Activated CD8-positive, alpha-beta memory T cell treated with anti-CD3 and anti-CD28 coated beads for 4 hours (primary cell): ENCODE measurements at places on chromosomes 7 and 10.

DNA sequence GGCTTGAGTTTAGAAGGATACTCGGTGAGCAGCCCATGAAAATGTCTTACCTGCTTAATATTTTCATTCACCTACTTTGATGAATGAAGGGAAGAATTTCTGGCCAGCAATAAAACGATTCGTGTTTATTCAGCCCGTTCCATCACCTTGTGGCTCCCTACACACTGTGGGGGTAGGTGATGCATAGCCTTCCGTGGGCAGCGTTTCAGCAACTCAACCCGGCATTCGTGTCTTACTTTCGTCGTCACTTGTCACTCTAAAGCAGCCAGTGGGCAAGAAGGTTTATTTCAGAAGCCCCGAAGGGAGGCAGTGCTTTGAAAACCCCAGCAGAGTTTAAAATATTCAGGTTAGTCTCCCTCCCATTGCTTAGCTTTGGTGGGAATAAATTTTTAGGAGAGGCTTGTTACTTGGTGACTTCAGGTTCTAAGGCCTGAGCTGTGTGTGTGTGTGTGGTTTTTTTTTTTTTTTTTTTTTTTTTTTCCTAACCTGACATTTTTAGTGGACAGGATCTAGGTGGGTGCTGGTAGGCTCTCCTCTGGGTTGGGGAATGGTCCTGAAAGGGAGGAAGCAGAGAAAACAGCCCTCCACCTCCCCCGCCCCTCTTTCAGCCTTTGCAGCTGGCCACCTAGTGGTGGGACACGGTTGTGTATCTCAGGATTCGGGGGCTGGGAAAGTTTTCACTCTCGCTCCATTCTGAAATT is 1.8 kb downstream of the GRK5 start:
- DNase-seq: no peak

DNA sequence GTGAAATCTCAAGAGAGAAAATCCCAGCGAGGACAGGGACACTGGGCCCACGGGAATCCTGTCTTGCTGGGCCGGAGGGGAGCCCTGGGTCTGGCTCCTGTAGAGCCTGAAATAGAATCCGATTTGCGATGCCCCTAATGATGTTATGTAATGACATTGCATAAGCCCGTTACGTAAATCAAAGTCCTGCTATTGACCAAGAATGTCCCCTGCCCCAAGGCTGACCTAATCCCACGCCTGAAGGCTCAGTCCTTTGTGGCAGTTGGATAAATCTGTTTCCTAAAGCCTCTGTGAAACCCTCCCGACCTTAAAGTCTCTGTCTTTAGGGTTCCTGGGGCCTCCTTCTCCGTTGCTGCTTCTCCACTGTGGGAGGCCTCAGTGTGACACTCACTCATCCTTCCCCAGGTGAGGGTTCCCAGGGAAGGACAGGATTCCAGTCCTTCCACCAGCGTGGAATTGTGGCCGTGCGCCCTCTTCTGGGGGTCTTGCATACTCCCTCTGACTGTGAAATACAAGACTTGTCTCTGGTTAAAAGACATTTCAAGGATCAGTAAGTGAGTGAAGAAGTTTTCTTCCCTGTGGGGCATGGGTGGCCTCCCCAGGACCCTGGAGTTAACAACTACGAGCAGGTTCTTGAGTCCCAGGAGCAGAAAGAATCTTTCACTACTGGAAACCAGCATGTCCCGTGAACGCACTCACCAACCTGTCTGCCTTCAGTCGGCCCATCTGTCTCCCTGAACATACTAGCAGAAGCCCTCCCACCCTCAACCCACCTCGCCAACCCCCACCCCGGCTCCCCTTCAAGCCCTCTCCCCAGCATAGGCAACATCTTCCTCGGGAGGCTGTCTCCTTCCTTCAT is 19.8 kb downstream of the ZNF467 start:
- DNase-seq: no peak

DNA sequence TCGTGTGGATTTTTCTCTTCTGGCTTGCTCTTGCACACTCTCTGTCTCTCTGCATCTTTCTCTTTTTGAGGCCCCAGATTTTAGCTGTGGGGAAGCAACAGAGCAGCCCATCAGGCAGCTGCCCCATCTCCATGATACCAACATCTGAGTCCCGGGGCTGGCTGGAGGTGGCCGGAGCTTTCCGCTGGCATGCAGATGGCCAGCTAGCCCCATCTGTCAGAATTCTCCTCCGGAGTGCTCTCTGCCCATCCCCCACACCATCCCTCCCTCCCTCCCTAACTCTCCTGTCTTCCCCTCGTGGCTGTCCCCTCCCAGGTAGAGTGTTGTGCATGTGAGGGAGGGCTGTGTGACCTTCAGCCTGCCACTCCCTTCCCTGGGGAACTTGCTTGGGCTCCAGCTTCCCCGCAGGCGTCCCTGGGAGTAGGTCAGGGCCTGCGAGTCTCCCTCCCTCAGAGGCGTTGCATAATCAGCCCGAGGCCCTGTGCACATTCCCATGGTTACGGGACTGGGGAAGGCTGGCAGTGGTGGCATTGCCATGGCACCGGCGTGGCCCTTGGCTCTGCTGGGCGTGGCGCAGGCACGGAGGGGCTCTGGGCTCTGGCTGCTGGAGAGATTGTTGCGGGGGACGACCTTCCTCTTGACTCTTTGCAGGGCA is 24.7 kb downstream of the GHRHR start:
- DNase-seq: no peak

DNA sequence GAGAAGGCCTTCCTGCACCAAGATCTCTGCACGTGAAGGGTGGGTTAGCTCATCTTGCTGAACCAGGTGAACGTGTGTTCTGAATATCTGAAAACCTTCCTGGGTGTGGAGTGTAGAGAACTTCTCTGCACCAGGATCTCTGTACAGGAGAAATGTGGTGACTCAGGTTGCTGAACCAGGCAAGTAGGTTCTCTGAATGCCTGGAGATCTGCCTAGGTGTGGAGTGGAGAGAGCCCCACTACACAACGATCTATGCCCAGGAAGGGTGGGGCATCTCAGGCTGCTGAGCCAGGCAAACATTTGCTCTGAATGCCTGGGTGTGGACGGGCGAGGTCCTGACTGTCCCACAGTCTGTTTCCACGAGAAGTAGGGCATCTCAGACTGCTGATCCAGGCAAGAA is 1002.3 kb upstream of the KCND2 start:
- DNase-seq: no peak

GRCh38 chr7:157113607-157114006 is 25.1 kb upstream of the UBE3C start:
- no peak for DNase-seq

DNA sequence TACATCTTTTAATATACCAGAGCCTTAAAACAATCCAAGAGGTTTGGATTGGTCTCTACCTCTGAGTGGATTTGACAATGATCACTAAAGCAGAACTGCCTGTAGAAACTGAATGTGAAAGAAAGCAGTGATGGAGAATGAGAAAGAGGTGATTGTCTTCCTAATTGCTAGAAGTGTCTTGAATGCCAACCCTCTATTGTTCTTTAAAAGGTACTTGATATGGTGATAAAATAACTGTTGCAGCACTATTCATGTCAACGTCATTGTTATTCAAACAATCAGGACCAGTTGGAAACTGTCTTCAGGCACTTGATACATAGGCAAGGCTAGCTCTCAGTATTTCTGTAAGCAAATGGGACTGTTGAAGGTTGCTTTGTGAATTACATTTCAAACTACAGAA is 47.9 kb upstream of the ITPRID1 start:
- no peak for DNase-seq

GRCh38 chr7:32069116-32069650 is 1.0 kb downstream of the PDE1C start:
- no peak for DNase-seq

DNA sequence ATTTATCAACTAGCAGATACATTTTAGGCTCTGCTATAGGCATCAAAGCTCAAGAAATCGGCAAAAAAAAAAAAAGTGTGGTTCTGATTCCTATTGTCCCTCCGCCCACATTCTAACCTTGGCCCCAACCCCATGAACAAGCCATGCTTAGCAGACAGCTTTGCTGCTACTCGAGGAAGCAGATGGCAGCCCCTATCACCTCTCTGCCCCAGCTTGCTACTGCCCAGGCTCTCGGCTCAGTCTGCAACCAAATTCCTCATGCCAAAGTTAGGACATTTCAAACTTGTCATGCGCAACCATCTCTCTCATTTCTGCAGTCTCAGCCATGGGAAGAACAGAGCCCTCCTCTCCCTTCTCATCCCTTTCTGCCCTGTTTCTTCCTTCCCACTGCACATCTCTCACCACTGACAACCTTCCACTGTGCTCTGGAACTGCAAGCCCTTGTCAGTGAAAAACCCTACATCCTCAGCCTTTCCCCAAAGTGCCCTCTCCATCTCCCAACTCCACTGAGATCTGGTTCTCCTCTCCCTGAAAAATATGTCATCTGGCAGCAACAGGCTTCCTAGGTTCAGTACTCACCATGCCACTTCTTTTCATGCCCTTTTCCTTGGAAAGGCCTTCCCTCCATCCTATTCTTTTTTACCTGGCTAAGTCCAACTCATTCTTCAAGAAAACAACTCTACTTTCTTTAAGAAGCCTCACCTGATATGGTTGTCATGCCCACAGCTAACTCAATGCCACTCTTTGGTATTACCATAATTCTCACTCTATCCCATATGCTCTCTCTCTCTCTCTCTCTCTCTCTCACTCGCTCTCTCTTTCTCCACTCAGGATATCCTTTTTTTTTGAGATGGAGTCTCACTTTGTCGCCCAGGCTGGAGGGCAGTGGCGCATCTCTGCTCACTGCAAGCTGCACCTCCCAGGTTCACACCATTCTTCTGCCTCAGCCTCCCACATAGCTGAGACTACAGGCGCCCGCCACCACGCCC is 60.1 kb upstream of the FHIP2A start:
- no peak for DNase-seq

GRCh38 chr7:155456738-155457543 is 988 bp upstream of the EN2 start:
- DNase-seq: no peak

- no peak for DNase-seq
Observed at GRCh38 chr7:5670183-5670935, 111.1 kb downstream of the RNF216 start.

GRCh38 chr7:152887778-152888177 is 128.2 kb downstream of the ACTR3B start:
- no peak for DNase-seq

- no peak for DNase-seq
Observed at GRCh38 chr7:103811997-103812396, 177.5 kb downstream of the RELN start.

DNA sequence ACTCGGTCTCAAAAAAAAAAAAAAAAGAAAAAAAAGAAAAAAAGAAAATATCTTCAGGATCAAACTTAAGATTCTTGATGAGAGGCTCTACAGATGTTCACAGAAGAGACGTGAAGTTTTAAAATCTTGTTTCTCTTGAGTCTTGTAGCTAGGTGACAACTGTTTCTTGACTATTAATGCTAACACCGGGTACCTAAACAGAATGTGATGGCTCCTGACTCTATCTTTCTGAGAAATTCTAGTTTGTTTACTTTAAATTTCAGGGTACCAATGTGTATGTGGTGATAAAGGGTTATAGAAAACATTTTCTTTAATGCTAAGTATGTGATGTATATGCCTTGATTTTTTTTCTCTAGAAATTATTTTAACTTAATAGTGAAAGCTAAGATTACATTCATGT is 61.0 kb downstream of the DAGLB start:
- no peak for DNase-seq

DNA sequence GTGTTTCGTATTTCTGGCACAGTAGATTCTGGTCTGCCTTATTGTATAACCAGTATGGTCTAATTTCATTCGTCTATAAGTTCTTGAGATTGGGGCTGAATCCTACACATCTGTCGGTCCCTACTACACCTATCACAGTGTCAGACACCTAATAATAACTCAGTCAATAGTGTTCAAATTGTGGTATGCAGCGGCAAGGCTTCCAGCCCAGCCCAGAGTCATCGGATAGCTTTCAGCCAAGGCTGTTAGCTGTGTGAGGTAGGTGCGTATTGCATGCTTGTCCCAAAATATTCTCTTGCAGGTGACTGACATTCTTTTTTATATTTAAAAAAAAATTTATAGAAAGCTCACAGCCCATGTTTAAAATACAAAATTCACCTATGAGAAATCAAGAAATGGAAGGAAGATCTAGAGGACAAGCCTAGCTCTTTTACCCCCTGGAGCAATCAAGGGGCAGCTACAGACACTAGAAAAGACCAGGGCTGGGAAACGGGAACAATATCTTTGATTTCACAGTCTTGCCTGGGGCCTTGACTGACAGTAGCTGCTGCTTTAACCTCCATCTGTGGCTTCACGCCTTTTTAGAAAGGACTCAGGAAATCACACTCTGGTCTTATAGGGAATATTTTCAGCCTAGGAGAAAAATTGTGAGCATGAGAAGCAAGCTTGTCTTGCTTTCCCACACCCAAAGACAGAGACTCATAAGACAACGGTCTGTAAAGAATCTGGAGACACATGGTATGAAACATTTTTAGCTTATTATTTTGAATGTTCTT is 9.5 kb upstream of the ASB4 start:
- DNase-seq: no peak

- DNase-seq: no peak
Observed at GRCh38 chr7:151274396-151274795, 25.9 kb upstream of the SMARCD3 start.

- DNase-seq: no peak
Observed at GRCh38 chr10:52004342-52004949, 305.1 kb upstream of the CSTF2T start.

DNA sequence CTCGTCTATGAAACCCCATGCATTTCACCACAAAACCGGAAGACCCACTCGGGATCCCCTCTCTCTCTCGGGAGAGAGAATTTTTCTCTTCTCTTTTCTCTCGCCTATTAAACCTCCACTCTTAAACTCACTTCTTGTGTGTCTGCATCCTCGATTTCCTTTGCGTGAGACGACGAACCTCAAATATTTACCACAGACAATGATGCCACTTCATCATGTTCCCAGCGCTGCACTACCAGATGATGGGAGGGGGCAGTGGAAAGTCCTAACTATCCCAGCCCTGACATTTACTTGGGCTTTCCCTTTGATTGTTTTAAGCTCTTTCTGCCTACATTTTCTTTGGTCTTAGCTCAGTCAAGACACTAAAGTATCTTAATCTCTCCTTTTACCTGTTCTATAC is 906.7 kb downstream of the GRID1 start:
- DNase-seq: no peak

- no peak for DNase-seq
Observed at GRCh38 chr10:110613341-110613995, 30.7 kb upstream of the RBM20 start.

GRCh38 chr10:17787087-17787961 is 21.8 kb upstream of the MRC1 start:
- DNase-seq: no peak

DNA sequence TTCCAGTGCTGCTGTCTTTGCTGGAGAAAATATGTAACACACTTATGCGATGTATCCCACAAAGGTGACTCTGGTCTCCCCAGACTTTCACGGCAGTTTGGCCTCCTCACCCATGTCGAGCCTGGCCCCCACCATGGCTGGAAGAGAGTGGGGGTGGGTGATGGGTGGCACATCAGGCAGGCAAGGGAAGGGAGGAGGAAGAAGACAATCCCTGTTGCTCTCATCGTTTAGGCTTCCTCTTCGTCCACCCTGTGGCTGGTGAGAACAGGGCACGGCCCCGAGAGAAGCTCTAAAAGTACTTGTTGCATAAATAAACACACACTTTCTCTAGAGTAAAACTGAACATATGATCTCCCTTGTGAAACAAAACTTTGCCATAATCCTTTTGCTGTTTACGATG is 11.2 kb upstream of the NPS start:
- DNase-seq: no peak
